Stimulated activated CD4-positive, alpha-beta T cell treated with anti-CD3 and anti-CD28 coated beads, Interleukin-1b, Interleukin-23, amount 100 ng/mL, for 1 hour (primary cell): ENCODE measurements at places on chromosomes 16 and 17.

GRCh38 chr17:8792646-8793045 lies 6.5 kb downstream of the MFSD6L start:
- no peak for DNase-seq

- DNase-seq: no peak
Measured at GRCh38 chr17:81099888-81100287, 64.9 kb downstream of the BAIAP2 start.

DNA sequence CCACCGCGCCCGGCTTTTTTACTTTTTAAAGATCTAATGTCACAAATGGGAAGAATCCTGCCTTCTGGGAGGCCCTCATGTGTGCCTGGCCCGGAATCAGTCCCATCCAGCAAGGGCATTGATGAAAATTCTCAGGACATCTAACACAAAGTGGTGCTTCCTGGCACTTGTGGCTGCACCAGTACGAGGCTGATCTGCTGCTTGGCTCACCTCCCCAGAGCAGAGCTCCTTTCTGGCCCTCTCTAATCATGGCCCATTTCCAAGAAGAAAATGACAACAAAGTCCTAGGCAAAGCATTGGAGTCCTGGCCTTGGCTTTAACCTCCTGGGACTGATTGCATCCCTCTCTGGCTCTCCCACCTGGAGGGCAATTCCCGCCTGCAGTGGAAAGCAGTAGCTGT lies 50.7 kb upstream of the SIAH1 start:
- DNase-seq: no peak

GRCh38 chr17:78484271-78485246 lies 92.6 kb downstream of the DNAH17 start:
- DNase-seq: no peak

DNA sequence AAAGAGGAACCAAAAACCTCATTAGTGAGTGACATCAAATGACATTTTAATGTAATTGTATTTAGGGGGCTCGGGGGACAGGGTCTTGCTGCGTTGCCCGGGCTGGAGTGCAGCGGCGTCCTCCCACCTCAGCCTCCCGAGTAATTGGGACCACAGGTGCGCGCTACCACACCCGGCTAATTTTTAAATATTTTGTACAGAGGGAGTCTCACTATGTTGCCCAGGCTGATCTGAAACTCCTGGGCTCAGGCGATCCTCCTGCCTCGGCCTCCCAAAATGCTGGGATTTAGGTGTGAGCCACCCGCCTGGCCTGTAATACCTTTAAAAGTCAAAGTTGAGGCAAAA lies 581 bp downstream of the SNRNP25 start:
- no peak for DNase-seq

GRCh38 chr16:16150117-16150877 lies 73.0 kb downstream of the ABCC6 start:
- no peak for DNase-seq

GRCh38 chr16:84226026-84226425 lies 13.8 kb downstream of the KCNG4 start:
- no peak for DNase-seq

DNA sequence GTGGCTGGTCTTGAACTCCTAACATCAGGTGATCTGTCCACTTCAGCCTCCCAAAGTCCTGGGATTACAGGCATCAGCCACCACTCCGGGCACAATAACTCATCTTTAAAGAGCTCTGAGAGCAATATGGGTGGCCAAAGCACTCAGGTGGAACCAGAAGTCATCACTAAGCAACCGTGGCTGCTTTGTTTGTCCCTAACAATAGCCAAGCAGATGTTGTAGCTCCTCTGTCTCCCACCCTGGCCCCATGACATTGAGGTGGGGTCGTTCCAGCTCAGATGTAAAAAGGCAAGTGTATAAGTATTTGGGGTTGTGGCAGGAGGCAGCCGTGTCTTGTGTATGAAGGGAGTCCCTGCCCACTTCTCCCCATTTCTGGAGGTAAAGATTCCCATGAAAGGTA lies 3.7 kb upstream of the SCIMP start:
- no peak for DNase-seq

- no peak for DNase-seq
Measured at GRCh38 chr16:75789237-75789636, 62.9 kb upstream of the CPHXL start.

DNA sequence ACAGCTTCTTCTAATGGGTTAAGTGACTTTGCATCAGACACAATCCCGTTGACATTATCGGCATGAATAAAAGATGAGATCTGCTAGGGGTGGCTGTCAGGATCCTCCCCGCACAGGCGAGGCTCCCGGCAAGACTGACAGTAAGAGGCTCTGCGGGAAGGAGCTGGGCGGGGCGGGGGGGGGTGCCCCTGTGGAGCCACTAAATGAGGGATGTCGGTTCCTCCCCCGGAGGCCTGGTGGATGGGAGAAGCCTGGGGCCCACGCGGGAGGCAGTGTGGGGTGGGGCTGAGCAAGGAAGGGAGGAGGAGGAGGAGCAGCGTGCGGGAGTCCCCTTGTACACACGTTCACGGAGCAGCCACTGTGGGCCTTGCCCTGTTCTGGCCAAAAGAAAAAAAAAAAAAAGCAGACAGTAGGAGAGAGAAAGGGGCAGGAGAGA lies 190.9 kb upstream of the GSE1 start:
- no peak for DNase-seq

DNA sequence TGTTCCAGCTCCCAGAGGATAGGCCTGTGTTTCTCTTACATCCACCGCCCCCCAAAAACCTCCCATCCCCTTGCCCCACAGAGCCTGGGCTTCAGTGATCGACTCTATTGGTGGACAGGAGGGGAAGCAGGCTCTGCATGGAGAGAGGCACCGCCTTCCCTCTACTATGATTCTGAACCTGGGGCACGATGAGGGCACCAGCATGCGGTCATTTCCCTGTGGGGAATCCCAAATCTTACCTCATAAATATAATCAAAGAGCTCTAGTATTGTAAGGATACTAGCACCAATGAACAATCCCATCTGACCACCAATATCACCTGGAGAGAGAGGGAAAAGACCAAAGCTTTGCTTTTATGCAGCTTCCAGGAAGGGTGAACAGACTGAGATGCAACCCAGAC lies 25.7 kb downstream of the SPACA3 start:
- DNase-seq: no peak

- DNase-seq: no peak
Measured at GRCh38 chr17:42843358-42843934, 934 bp upstream of the AOC2 start.

DNA sequence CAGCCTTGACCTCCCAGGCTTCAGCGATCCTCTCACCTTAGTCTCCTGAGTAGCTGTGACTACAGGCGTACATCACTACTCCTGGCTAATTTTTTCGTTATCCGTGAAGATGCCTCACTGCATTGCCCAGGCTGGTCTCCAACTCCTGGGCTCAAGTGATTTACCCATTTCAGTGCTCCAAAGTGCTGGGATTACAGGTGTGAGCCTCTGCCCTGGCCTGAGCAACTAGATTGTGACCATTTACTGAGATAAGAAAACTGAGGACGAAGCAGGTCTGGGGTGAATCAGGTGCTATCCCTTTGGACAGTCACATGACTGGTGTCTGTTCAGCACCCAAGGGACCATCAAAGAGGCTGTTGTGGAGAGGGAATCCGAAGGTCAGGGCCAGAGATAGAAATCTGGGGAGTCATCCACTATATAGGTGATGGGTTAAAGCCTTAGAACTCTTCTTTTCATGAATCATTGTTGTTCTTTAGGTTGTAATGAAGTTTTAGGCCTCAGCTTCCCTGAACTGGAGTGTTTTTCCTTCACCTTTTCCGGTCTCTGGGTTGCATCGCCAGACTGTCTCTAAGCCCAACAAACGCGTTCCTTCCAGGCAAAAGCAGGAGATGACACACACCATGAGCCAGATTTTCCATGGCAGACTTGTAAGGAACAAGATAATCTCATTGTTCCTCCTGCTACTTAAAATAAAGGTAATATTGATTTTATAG lies 62.5 kb downstream of the FTO start:
- no peak for DNase-seq

DNA sequence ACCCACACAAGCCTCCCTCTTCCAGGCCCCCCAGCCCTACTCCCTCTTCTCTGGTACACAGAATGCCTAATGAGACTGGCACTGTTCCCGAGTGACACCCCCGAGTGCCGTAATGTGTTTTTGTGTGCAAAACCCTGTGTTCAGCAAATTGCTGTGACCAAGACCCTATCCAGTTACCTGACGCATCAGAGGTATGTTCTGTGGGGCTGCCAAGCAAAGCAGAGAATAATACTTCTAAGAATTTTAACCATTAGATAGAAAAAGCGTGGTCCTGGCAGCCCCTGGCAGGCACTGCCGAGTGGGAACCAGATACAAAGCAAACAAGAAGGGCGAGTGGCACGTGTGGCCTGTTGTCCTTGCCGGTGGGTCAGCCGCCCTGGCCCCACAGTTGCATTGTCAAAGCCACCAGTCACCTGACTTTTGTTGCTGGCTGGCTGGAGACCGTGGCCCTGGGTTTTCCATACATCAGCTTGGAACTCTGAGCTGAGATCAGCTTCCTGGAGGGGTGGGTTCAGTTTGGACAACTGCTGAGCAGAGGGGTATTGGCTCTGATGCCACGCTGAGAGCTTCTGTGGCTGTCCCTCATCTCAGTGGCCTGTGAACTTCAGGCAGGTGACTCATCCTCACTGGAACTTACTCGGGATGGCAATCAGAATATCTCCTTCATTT lies 69.1 kb upstream of the BRD7 start:
- no peak for DNase-seq

DNA sequence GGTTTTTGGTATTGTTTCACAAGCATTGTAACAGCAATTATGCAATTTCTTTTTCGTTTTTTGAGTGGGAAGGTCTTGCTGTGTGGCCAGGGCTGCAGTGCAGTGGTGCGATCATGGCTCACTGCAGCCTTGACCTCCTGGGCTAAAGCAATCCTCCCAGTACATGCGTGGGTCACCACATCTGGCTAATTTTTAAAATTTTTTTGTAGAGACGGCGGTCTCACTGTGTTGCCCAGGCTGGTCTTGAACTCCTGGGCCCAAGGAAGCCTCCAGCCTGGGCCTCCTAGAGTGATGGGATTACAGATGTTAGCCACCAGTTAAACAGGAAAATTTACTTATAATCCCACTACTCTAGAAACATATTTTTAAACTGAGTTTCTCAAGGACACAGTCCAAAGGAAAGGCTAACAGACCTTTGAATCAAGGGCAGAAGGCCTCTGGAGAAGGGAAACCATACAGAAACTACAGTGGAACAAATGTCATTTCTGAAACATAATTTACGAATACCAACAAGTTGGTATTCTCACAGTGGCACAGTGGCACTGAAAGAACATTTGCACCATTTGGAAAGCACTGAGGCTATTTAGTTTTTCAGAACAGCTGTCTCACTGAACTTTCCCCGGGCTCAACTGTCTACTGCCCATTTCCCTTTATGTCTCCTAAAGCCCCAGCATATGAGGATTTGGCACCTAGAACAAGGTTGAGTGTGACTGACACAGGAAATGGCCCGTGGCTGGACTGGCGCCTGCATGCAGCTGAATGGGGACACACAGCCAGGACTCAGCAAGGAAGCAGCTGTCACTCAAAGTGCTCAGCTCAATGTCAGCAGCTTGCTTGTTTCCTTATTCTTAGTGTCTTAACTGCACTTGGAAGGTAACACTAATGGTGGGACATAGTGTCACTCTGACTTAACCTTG lies 2.8 kb upstream of the PRKAR1A start:
- no peak for DNase-seq

- DNase-seq: no peak
Measured at GRCh38 chr17:58172369-58173071, 5.7 kb downstream of the OR4D2 start.

GRCh38 chr17:62652251-62653001 lies 25.0 kb downstream of the MRC2 start:
- DNase-seq: no peak

GRCh38 chr17:57570724-57571344 lies 174.3 kb downstream of the CCDC182 start:
- DNase-seq: no peak

- DNase-seq: no peak
Measured at GRCh38 chr17:77124192-77124889, 16.4 kb upstream of the SEC14L1 start.

GRCh38 chr16:752007-752312 lies 8.6 kb upstream of the MSLN start:
- DNase-seq: no peak

GRCh38 chr17:57657211-57657610 lies 87.9 kb downstream of the CCDC182 start:
- no peak for DNase-seq

DNA sequence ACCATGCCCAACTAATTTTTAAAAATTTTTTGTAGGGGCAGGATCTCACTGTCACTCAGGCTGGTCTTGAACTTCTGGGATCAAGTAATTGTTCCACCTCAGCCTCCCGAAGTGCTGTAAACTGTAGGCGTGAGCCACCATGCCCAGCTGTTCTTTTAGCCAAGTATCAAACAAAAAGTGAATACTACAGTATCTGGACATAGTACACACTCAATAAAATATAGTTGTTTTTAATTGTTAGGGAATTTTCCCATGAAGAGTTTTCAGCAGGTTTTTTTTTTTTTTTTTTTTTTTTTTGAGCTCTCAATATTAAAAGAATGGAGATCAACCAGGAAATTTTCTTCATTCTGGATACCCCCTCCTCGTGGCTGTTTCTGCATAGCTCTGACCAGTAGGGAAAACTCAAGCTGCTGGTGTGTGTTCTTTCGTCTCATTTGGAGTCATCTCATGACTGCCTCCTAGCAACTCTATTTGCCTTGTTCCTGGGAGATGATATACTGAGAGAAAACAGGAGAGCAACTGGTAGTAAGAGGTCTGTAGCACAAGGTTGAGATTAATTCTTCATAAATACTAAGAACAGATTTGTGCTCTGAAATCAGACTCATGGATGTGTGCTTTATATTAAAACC lies 16.5 kb upstream of the PHAF1 start:
- no peak for DNase-seq
